ENCODE measurements at places on chromosomes 6 and 20.
A peak's percentile ranks its signal among the peaks of the same experiment; 100 is the strongest.

DNA sequence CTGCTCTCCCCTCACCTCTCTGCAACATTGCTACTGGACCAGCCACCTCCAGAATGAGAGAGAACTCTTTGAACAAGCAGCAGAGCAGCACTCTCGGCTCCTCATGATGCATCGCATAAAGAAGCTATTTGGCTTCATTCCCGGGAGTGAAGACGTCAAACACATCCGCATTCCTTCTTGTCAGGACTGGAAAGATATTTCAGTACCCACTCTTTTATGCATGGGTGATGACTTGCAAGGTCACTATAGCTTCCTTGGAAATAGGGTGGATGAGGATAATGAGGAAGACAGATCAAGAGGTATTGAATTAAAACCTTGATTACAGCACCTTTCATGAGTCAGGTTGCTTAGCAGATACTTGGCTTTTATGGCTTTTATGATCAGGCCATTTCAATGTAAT, 4.3 kb downstream of the CALHM4 start:
- DNase-seq, result no peak

DNA sequence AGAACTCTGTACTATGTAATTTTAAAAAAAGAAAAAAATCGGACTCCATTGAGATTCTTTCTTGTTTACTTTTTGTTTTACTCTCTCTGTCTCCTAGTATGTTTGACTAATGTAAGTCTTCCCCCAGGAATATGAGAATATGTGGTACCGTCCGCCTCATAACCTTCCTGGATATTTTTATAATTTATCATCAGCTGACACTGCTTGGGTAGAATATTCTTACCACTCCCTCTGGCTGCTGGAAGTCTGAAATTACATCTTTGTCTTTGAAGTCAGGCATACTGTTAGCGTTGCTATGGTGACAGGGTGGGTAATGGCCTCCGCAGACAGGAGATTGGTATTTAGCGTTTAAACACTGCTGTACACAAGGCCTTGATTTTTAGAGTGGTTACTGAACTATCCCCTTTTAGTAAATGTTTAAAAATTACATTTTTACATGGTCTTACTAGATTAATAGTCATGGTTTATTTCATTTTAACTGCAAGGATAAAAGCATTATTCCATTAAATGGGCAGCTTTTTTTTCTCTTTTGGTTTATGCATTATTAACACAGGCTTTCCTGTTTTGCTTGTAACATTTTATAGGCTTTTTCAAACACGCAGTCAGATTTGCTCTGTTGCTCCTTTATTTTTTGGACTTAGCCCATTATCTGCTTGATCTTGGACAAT, 176.4 kb downstream of the ARID1B start:
- DNase-seq, result peak; percentile 98

GRCh38 chr20:61753987-61754956, 311.4 kb downstream of the TAF4 start:
- no peak for DNase-seq

- DNase-seq, result no peak
Measured at GRCh38 chr6:148926478-148926877, 179.6 kb downstream of the UST start.

GRCh38 chr6:89313006-89313405, 2.1 kb downstream of the GABRR2 start:
- peak; percentile 36 for DNase-seq

DNA sequence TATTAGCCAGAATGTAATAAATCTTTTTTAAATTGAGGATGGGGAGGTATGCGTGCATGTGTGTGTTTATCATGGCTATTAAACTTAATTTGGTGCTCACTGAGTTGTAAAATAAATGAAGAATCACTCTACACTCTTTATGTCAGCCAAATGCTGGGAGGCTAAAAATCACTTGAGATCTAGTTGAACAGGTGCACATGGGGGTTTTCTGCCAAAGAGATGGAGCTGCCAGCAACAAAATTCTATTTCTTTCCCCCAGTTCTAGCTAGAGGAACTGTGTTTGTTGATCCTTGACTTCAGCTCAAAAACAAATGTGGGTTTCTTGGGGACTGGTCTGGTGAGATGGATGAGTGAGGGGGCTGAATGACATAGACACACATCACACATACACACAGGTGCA, 183.3 kb upstream of the BTBD3 start:
- no peak for DNase-seq

DNA sequence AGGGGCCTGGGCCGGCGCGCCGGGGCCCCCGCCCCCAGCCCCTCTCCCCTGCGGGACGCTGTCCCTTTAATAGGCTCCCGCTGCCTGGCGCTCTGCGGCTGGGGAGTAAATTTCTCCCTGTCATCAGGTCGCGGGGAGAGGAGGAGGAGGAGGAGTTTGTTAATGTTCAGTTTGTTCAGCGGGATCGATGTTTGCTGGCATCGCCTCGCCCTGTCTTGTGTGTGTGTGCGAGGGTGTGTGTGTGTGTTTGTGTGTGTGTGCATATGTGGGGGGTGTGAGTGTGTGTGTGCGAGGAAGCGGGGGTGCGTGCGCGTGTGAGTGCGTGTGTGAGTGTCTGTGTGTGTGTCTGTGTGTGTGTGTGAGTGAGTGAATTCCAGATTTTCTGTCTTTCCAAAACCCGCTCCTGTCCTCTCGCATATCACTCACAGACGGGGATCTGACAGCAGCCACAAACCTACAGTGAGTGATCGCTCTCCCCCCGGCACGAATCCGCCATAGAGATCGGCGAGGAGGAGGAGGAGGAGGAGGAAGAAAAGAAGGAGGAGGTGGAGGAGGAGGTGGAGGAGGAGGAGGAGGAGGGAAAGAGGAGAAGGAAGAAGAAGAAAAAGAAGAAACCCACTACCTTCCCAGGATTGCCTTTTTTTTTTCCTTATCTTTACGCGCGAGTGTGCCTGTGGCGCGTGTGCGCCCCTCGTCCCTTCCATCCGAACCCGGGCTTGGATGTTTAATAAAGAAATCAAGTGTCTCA, at the start of gene TSHZ2:
Gene TSHZ2 (plus strand): TSS at position 169 of the 748 bp plus-strand sequence. CDS start 936 bp downstream, outside the sequence.
- peak; percentile 95 for DNase-seq
